ENCODE measurements at places on chromosomes 2 and 18. TPM values are rescaled to one million over a fixed set of nuclear protein-coding genes. Genes with fewer than 3 reads are reported as not detected.

Gene ITPRIPL1
- total RNA-seq, result under 0.01 TPM

Gene TEX44
- not detected for total RNA-seq

Gene HRH4
- 0.15 TPM for total RNA-seq

Gene SPP2
- not detected for total RNA-seq

Gene SERPINB10
- total RNA-seq, result not detected

Gene C2orf76
- 8.9 TPM for total RNA-seq

Gene SERPINB12
- total RNA-seq, result not detected

Gene REG1B
- not detected for total RNA-seq

Gene DAW1
- 0.33 TPM for total RNA-seq

Gene AGAP1
- total RNA-seq, result 13.7 TPM

Gene POTEF
- total RNA-seq, result not detected

Gene DYNAP
- not detected for total RNA-seq

Gene UCN
- total RNA-seq, result 2.1 TPM

Gene DIPK1C
- total RNA-seq, result 0.33 TPM
